ENCODE measurements at places on chromosomes 1 and 21. TPM values are rescaled to one million over a fixed set of nuclear protein-coding genes. Genes with fewer than 3 reads are reported as not detected.

- H3K4me1 ChIP-seq: no peaks in the 10 kb centered on the region
- no peaks in the 10 kb centered on the region for H3K27me3 ChIP-seq
- H3K27ac ChIP-seq: no peak overlapping the region
Observed at GRCh38 chr1:159214149-159214760, 9.6 kb downstream of the ACKR1 start.

DNA sequence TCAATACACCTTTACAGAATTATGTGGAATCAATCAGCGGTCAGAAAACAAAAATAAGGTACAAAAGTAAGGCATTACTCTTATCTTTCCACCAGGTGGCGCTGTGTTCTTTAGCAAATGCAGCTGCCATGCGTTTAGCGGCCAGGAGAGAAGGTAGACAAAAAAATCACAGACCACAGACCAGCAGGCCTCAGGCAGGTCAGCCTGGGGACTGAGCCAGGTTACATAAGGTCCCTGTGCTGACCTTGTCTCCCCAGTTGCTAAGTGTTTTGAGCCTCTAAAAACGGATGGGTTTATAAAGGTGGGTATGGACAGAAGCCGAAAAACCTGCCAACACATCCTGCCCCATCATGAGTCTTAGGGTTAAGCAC, 2.8 kb downstream of the RGS16 start:
- peaks cover 16% of the 10 kb centered on the region for H3K4me1 ChIP-seq
- no peaks in the 10 kb centered on the region for H3K27me3 ChIP-seq
- H3K36me3 ChIP-seq: no peaks in the 10 kb centered on the region
- DNase-seq: peak; percentile 89

DNA sequence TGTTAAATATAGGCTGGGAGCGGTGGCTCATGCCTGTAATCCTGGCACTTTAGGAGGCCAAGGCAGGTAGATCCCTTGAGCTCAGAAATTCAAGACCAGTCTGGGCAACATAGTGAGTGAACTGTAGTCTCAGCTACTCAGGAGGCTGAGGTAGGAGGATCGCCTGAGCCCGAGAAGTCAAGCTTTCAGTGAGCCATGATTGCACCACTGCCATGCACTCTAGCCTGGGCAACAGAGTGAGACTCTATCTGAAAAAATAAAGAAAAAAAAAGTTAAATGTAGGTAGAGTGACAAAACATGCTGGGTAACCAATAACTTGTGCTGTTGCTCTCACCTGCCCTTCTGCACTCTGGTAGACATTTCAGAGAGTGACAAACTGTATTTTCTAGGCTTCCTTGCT, 25.0 kb upstream of the SRSF10 start:
- no peaks in the 10 kb centered on the region for H3K27me3 ChIP-seq
- H3K27ac ChIP-seq: no peak overlapping the region
- H3K4me3 ChIP-seq: no peak overlapping the region
- DNase-seq: no peak
- no peaks in the 10 kb centered on the region for H3K36me3 ChIP-seq

DNA sequence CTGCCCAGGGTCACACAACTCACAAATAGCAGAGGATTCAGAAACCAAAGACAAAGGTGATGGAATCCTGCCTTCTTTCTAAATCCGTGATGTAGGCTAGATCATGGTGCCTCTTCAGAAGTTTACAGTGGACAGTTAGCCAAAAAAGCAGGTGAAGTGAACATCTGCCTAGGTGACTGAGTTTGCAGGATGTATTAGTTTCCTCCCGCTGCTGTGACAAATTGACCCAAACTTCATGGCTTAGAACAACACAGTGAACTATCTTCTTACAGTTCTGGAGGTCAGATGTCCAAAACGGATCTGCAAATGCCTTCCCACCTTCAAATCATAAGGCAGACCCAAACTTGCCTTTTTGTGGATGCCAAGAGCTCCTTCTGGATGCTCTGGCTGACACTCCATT, 3.2 kb upstream of the TMEM51 start:
- peaks cover 20% of the 10 kb centered on the region for H3K27me3 ChIP-seq
- DNase-seq: no peak
- no peak overlapping the region for H3K4me3 ChIP-seq
- H3K4me1 ChIP-seq: no peaks in the 10 kb centered on the region
- no peaks in the 10 kb centered on the region for H3K36me3 ChIP-seq

DNA sequence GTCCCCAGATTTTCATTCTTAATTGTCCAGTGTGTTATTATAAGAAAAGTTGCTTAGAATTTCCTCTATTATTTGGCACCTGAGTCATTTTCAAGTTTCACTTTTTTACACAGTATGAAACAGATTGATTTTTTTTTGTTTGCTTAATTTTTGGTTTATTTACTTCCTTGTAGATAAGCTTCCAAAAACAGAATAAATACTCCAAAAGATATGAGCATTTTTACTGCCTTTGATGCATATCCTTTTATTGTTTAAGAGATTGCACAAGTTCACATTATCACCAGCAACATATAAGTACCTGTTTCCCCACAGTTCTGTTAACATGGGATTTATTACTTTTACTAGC, 36.3 kb upstream of the AHCYL1 start:
- no peaks in the 10 kb centered on the region for H3K4me1 ChIP-seq
- no peaks in the 10 kb centered on the region for H3K27me3 ChIP-seq
- H3K36me3 ChIP-seq: no peaks in the 10 kb centered on the region
- no peak overlapping the region for H3K27ac ChIP-seq
- no peak overlapping the region for H3K4me3 ChIP-seq
- no peak for DNase-seq

GRCh38 chr1:160192234-160192633, 1.9 kb downstream of the CASQ1 start:
- no peak for DNase-seq
- H3K4me3 ChIP-seq: no peak overlapping the region
- no peaks in the 10 kb centered on the region for H3K27me3 ChIP-seq
- H3K4me1 ChIP-seq: peaks cover 9% of the 10 kb centered on the region
- H3K27ac ChIP-seq: no peak overlapping the region

- no peak overlapping the region for H3K4me3 ChIP-seq
- H3K4me1 ChIP-seq: no peaks in the 10 kb centered on the region
- no peaks in the 10 kb centered on the region for H3K36me3 ChIP-seq
- no peak overlapping the region for H3K27ac ChIP-seq
- H3K27me3 ChIP-seq: no peaks in the 10 kb centered on the region
Observed at GRCh38 chr1:153687346-153688125, 9.0 kb downstream of the NPR1 start.

- H3K27me3 ChIP-seq: no peaks in the 10 kb centered on the region
- H3K36me3 ChIP-seq: no peaks in the 10 kb centered on the region
- no peak overlapping the region for H3K4me3 ChIP-seq
- DNase-seq: no peak
- peaks cover 13% of the 10 kb centered on the region for H3K4me1 ChIP-seq
Observed at GRCh38 chr1:172176206-172176605, 244.3 kb upstream of the C1orf105 start.

DNA sequence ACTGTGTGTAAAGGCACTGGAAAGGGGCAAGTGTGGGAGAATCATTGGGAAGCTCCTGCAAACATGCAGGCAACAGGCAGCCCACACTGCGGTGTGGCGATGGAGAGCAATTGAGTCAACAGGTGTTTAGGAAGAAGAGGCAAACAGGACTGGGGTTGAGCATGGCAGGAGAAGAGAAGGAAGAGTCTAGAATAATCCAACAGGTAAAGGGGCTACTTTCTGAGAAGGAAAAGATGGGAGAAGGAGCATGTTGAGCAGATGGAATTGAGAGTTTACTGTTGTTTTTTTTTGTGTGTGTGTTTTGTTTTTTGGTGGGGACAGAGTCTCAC, 4.2 kb downstream of the DOP1B start:
- H3K4me3 ChIP-seq: no peak overlapping the region
- peaks cover 8% of the 10 kb centered on the region for H3K4me1 ChIP-seq
- H3K27me3 ChIP-seq: no peaks in the 10 kb centered on the region
- H3K27ac ChIP-seq: no peak overlapping the region
- no peaks in the 10 kb centered on the region for H3K36me3 ChIP-seq

GRCh38 chr21:25559746-25560145, 47.5 kb downstream of the MRPL39 start:
- H3K27ac ChIP-seq: no peak overlapping the region
- no peaks in the 10 kb centered on the region for H3K36me3 ChIP-seq
- no peak overlapping the region for H3K4me3 ChIP-seq
- no peaks in the 10 kb centered on the region for H3K27me3 ChIP-seq

DNA sequence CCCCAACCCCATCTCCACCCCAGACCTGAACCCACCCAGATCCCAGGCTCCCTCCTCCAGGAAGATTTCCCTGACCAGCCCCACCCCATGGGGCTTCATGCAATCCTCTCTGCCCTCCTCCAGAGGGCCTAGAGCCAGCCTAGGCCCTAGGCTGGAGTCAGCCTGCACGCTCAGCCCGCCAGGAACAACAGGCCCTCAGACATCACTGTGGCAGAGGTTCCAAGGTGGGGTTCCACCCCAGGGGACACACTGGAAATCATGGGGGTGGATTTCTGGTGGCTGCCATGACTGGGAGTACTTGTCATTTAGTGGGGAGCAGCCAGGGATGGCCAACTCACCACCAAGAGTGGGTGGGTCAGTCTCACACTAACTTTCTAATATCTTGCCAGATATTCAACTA, 122.0 kb downstream of the GLIS1 start:
- H3K27me3 ChIP-seq: no peaks in the 10 kb centered on the region
- H3K4me3 ChIP-seq: no peak overlapping the region
- H3K36me3 ChIP-seq: no peaks in the 10 kb centered on the region
- no peaks in the 10 kb centered on the region for H3K4me1 ChIP-seq

DNA sequence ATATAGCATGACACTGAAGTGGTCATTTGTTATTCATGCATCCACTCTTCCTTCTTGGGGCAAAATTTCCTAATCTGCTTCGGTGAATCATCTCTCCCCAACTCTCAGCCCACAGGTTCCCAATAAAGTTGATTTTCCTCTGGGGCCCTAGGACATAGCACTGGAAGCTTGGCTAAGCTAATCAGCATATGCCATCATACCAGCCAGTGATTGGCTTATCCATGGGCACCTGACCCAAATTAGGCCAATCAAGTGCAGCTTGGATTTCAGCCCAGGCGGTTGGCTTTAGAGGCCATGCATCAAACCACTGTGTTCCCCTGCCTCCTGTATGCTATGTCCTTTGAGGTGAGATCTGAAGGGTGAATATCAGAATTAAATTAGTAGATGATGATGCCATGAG, 58.9 kb downstream of the C1orf94 start:
- H3K4me3 ChIP-seq: no peak overlapping the region
- H3K27ac ChIP-seq: no peak overlapping the region
- H3K36me3 ChIP-seq: no peaks in the 10 kb centered on the region
- no peaks in the 10 kb centered on the region for H3K4me1 ChIP-seq
- DNase-seq: peak; percentile 22
- H3K27me3 ChIP-seq: peaks cover 54% of the 10 kb centered on the region

DNA sequence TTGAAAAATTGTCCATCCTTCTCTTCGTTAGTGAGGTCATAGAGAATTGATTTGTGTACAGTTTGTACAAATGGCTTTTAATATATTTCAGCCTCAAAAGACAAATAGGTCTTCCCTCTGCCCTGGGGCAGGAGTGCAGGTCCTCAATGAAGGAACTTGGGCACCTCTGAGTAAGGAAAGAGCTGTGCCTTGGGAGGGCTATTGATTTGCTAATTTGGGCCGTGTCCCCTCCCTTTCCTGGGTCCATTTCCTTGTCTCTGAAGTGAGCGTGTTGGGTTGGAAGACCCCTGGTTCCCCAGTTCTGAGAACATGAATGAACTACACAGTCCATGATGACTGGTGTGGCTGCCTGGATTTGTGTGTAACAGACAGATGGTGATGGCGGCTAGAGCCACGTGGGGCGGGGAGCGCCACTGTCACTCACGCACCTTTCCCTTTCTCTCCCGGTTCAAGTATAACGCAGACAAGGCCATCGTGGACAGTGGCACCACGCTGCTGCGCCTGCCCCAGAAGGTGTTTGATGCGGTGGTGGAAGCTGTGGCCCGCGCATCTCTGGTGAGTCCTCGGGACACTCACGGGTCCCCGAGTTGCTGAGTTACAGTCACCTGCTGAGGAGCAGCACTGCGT, 71.0 kb upstream of the FAM3B start:
- peaks cover 7% of the 10 kb centered on the region for H3K4me1 ChIP-seq
- H3K36me3 ChIP-seq: peaks cover 6% of the 10 kb centered on the region
- DNase-seq: no peak
- H3K4me3 ChIP-seq: no peak overlapping the region
- H3K27ac ChIP-seq: no peak overlapping the region

DNA sequence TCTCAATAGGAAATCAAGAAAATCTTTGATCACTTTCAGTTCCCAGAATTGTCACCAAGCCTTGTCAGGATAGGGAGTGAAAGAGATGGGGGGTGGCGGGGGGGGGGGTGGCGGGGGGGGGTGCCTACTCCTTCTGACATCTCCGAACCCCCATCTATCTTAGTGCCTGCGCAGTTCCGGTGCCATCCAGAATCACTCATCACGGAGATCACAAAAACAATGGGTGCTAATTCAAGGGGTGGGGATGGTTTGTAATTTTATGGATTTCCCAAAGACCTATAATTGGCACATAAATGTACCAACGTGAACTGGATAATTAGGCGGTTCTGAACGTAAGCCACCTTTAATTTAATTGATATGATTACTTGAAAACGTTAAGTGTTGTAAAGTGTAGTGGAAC, 2.1 kb downstream of the DAB1 start:
- H3K27me3 ChIP-seq: peaks cover 74% of the 10 kb centered on the region
- no peaks in the 10 kb centered on the region for H3K36me3 ChIP-seq
- H3K4me1 ChIP-seq: no peaks in the 10 kb centered on the region
- no peak overlapping the region for H3K27ac ChIP-seq
- H3K4me3 ChIP-seq: peak overlapping the region; percentile 55

DNA sequence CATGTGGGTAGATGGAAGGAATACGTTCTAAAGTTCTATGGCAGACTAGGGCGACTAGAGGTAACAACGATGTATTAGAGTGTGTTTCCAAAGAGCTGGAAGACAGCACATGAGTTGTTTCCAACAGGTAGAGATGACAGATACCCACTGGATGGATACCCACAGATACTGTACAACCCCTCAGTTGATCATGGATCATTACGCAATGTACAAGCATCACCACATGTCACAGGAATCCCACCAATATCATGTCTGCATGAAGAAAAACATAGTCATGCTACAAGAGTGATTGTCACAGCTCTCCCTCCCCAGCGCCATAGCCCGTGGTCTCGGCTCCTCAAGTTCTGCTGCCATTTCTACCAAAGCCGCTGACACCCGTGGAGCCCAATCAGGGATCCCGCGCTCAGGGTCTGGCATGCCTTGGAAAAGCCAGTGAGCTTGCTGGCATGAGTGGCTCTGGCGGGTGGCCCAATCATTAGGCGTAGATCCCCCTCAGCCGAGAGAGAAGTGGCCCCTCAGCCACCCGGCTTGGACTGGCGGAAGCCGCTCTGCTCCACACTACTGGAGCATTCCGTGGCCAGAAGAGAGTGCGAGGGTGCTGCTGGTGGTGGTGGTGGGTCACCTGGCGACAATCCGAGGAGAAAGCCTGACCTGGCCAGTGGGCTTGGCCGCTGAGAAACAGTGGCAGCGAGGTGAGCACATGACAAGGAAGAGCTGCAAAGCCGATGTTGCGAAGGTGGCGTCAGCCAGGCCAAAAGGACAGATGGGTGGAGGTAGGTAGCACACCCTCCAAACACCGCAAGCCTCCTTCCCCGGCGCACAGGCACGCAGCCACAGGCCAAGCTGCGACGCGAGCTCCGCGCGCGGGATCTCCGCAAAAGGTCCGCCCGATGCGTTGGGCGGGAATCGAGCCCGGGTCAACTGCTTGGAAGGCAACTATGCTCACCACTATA, 65.7 kb upstream of the FCGR2A start:
- peak overlapping the region; percentile 80 for H3K4me3 ChIP-seq
- 0 out of 2 replicates have a peak, but pooled peaks cover 2% of the 10 kb centered on the region for H3K4me1 ChIP-seq
- peak; percentile 36 for DNase-seq
- H3K27ac ChIP-seq: no peak overlapping the region
- no peaks in the 10 kb centered on the region for H3K36me3 ChIP-seq

NR1I3 gene
- total RNA-seq: not detected

GPATCH4 gene
- 9.5 TPM for total RNA-seq

ARHGAP30 gene
- not detected for total RNA-seq

OR14A2 gene
- total RNA-seq: not detected

IFFO2 gene
- total RNA-seq: 13.2 TPM
